ENCODE measurements at places on chromosomes 2 and 18.
A peak's percentile ranks its signal among the peaks of the same experiment; 100 is the strongest.

- no peaks in the 10 kb centered on the region for H3K4me1 ChIP-seq
- H3K27ac ChIP-seq, result no peak overlapping the region
- DNase-seq, result no peak
- no peaks in the 10 kb centered on the region for H3K27me3 ChIP-seq
- H3K4me3 ChIP-seq, result no peak overlapping the region
- H3K36me3 ChIP-seq, result no peaks in the 10 kb centered on the region
These were observed 498.6 kb downstream of the CCDC85A start for GRCh38 chr2:56682397-56682760.

DNA sequence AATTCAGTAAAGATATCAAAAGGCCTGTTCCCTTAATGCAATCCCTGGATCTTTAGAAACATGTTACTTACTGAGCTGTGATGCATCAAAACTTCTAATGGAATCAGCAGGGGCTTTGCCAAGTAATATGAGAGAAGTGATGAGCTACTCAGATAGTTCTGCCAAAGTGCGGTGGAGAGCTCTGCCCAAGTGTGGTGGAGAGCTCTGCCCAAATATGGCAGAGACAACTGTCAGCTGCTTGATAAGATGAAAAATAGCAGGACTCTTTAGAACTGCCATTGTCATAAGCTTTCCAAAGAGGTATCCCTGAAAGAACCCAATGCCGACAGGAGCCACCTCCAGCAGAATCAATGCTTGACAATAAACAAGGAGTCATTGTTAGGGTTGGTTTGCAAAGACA, 167.9 kb upstream of the SLC39A10 start:
- H3K27me3 ChIP-seq, result no peaks in the 10 kb centered on the region
- no peak for DNase-seq
- H3K27ac ChIP-seq, result no peak overlapping the region
- H3K4me3 ChIP-seq, result no peak overlapping the region
- no peaks in the 10 kb centered on the region for H3K36me3 ChIP-seq

DNA sequence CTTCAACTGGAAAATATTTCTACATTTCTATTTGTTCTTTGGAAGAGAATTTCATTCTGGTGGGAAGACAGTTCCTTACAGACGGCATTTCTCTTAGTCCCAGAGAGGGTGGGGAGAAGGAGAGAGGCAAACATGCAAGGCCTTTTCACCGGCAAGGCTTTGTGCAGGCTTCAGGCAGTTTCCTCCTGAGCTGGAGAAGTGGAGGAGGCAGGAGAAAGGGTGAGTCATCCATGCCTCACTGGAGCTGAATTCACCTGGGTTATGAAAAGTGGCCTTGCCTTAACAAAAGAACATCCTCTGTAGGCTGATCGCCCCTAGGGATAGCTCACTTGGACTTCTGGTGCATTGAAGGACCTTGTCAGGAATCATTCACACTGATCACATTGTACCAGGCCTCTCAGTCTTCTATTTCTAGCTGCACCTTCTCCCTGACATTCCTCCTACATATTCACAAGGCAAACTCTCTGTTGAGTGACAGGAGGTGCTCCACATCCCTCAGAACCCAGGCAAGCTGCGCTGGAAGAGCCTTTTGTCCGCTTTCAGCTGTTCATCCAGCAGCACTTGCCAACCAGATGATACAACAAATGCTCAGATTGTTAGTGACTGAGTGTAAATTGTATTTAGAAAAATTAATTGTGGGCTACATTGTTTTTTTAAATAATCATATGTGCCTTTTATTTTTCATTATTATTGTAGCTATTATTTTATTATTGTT, 796.1 kb downstream of the DCDC2C start:
- H3K27ac ChIP-seq, result no peak overlapping the region
- H3K4me1 ChIP-seq, result no peaks in the 10 kb centered on the region
- H3K27me3 ChIP-seq, result no peaks in the 10 kb centered on the region
- DNase-seq, result no peak

DNA sequence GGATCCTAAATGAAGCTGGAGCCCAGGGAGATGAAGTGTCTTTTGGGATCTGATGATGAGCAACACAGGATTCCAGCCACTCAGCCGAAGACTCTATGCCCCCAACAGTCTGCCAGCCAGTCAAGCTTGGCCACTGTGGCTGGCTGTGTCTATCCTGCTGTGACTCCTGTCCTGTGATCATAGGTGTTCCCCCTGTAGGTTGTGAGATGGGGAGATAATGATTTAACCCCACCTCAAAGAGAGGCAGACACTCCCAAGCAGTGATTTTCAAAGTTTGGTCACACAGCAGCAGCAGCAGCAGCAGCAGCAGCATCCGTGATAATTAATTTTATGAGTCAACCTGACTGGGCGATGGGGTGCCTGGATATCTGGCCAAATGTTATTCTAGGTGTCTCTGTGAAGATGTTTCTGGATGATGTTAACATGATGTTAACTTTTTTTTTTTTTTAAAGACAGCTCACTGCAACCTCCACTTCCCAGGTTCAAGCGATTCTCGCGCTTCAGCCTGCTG, 21.4 kb upstream of the RHOB start:
- H3K4me3 ChIP-seq, result no peak overlapping the region
- no peaks in the 10 kb centered on the region for H3K36me3 ChIP-seq
- no peak for DNase-seq
- no peak overlapping the region for H3K27ac ChIP-seq
- H3K4me1 ChIP-seq, result peaks cover 10% of the 10 kb centered on the region

DNA sequence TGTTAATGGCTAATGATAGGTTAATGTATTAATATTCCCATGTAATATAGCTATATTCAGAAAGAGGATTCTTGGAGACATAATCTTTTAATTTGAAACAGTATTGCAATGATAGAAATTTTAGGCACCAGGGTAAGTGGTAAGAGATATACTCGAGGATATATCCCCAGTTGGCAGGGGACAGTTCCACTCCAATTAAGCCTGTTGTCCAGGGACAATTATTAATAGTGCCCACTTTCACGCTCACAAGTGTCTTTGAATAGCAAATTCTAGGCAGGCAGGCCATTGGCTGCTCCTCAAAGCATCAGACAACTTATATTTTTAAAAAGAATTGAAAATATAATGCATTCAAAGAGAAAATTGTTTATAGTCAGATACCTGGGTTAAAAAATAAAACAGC, 190.7 kb downstream of the PDE11A start:
- no peaks in the 10 kb centered on the region for H3K36me3 ChIP-seq
- no peaks in the 10 kb centered on the region for H3K4me1 ChIP-seq
- H3K27me3 ChIP-seq, result no peaks in the 10 kb centered on the region
- H3K27ac ChIP-seq, result no peak overlapping the region

GRCh38 chr2:49924044-49924817, 769.9 kb upstream of the FSHR start:
- no peaks in the 10 kb centered on the region for H3K36me3 ChIP-seq
- no peaks in the 10 kb centered on the region for H3K27me3 ChIP-seq
- H3K4me1 ChIP-seq, result no peaks in the 10 kb centered on the region
- H3K4me3 ChIP-seq, result no peak overlapping the region

DNA sequence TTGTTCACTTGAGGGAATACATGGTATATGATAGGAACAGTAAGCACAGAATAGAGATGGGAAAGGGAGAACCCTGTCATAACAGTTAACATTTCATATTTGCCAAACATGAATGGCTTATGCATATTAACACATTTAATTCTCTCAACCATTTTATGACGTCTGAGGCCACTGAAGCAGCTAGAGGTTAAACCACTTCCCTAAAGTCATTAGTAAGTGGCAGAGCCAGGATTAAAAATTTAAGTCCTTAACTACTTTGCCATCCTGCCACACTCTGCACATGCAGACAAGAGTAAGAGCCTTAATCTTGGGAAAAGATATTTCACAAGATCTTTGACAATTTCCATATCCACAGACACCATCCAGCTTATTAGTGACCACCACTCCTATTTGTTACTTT, 2.1 kb downstream of the LIPT1 start:
- H3K36me3 ChIP-seq, result peaks cover 23% of the 10 kb centered on the region
- no peaks in the 10 kb centered on the region for H3K27me3 ChIP-seq

GRCh38 chr18:53629337-53629736, 595.1 kb downstream of the MBD2 start:
- DNase-seq, result no peak
- no peak overlapping the region for H3K27ac ChIP-seq
- no peaks in the 10 kb centered on the region for H3K36me3 ChIP-seq
- no peaks in the 10 kb centered on the region for H3K27me3 ChIP-seq
- no peak overlapping the region for H3K4me3 ChIP-seq

GRCh38 chr2:158518084-158518483, 61.3 kb downstream of the PKP4 start:
- H3K27ac ChIP-seq, result no peak overlapping the region
- H3K4me3 ChIP-seq, result no peak overlapping the region
- no peaks in the 10 kb centered on the region for H3K4me1 ChIP-seq
- no peaks in the 10 kb centered on the region for H3K36me3 ChIP-seq

- no peaks in the 10 kb centered on the region for H3K36me3 ChIP-seq
- DNase-seq, result no peak
- H3K4me3 ChIP-seq, result no peak overlapping the region
- H3K4me1 ChIP-seq, result peaks cover 21% of the 10 kb centered on the region
- H3K27ac ChIP-seq, result no peak overlapping the region
These were observed 20.8 kb downstream of the SOS1 start for GRCh38 chr2:39099870-39100728.

- H3K36me3 ChIP-seq, result no peaks in the 10 kb centered on the region
- DNase-seq, result no peak
- H3K27ac ChIP-seq, result no peak overlapping the region
- H3K4me3 ChIP-seq, result no peak overlapping the region
- no peaks in the 10 kb centered on the region for H3K4me1 ChIP-seq
- no peaks in the 10 kb centered on the region for H3K27me3 ChIP-seq
These were observed 319.7 kb downstream of the SOX11 start for GRCh38 chr2:6011921-6012320.

- no peaks in the 10 kb centered on the region for H3K4me1 ChIP-seq
- no peak overlapping the region for H3K27ac ChIP-seq
- no peaks in the 10 kb centered on the region for H3K27me3 ChIP-seq
- DNase-seq, result no peak
These were observed 214.4 kb upstream of the TMEM200C start for GRCh38 chr18:6109743-6110142.

GRCh38 chr2:160892204-160892603, 268.0 kb upstream of the TANK start:
- no peaks in the 10 kb centered on the region for H3K36me3 ChIP-seq
- H3K27me3 ChIP-seq, result no peaks in the 10 kb centered on the region
- no peak overlapping the region for H3K27ac ChIP-seq

GRCh38 chr2:220194630-220195584, 567.5 kb downstream of the SLC4A3 start:
- no peak overlapping the region for H3K4me3 ChIP-seq
- H3K27me3 ChIP-seq, result no peaks in the 10 kb centered on the region
- H3K36me3 ChIP-seq, result no peaks in the 10 kb centered on the region
- H3K4me1 ChIP-seq, result no peaks in the 10 kb centered on the region
- DNase-seq, result no peak
- no peak overlapping the region for H3K27ac ChIP-seq

DNA sequence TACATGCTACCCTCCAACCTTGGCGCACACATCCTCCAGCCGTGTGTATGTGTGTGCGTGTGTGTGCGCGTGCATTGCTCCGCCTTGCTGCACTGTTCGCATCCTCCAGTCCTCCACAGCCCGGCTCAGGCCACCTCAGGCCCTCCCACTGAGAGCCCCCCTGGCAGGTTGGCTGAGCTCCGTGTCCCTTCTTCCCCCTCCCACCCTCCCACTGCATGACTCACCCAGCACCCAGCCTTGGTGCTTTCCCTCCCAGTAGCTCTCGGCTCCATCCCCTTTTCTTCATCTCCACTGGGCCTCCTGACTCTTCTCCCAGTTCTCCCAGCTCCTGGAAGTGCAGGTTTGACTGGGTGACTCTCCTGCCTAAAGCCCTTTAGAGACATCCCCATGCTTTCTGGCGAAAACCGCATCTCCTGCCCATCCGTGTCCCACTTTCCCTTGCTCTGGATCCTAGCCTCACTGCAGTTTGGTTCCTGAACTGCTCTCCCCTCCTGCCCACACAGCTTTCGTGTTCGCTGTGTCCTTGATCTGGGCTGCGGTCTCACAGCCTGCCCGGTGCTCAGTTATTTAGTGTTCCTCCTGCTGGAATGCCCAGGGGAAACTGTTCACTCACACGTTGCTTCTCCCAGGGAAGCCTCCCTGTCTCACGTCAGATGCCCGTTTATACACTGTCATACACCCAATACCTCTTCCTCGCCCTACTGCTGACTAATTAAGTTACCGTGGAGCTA, 4.9 kb downstream of the TMEM177 start:
- H3K36me3 ChIP-seq, result peaks cover 5% of the 10 kb centered on the region
- DNase-seq, result no peak
- H3K4me1 ChIP-seq, result peaks cover 11% of the 10 kb centered on the region
- H3K27me3 ChIP-seq, result no peaks in the 10 kb centered on the region

DNA sequence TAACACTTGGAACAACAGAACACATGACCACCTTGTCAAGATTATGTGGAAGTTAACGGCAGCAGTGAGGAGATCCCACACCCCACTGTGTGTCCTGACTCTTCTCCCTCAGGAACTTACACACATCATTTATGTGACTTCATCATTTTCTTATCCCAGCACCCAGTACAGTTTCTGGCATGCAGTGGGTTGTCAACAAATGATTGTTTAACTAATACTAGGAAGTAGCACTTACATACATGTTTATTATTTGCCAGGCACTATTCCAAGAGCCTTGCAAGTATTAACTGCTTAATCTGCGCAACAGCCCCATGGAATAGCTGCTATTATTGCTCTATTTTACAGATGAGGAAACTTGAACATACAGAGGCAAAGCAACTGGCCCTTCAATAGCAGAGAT, 391.5 kb downstream of the TXNL1 start:
- DNase-seq, result no peak
- H3K36me3 ChIP-seq, result no peaks in the 10 kb centered on the region
- H3K4me3 ChIP-seq, result no peak overlapping the region
- H3K27ac ChIP-seq, result no peak overlapping the region

DNA sequence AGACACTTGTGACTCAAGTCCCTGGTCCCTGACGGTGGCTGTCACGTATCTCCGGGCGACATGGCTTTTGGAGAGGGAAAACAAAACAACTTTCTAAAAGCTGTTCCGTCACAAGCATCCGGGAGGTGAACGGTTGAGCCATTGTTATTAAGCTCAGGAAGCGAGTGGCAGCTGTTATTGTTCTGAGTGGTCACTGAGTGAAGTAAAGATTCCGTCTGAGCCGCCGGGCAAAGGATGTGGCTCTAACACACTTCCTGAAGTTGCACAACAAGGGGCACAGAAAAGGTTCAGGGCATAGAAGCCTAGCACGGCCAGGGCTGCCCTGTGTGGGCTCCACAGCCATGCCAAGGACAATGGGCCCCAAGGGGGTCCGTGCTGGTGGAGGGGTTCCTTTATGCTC, 24.3 kb downstream of the INPP5D start:
- peak; percentile 44 for DNase-seq
- no peaks in the 10 kb centered on the region for H3K27me3 ChIP-seq
- H3K36me3 ChIP-seq, result peaks cover 17% of the 10 kb centered on the region
- H3K4me3 ChIP-seq, result peak overlapping the region; percentile 27

- H3K36me3 ChIP-seq, result peaks cover 4% of the 10 kb centered on the region
- H3K4me3 ChIP-seq, result no peak overlapping the region
- DNase-seq, result no peak
- H3K4me1 ChIP-seq, result no peaks in the 10 kb centered on the region
These were observed 27.2 kb upstream of the RPL31 start for GRCh38 chr2:100974712-100975520.
